ENCODE measurements at places on chromosomes 6 and 20.

DNA sequence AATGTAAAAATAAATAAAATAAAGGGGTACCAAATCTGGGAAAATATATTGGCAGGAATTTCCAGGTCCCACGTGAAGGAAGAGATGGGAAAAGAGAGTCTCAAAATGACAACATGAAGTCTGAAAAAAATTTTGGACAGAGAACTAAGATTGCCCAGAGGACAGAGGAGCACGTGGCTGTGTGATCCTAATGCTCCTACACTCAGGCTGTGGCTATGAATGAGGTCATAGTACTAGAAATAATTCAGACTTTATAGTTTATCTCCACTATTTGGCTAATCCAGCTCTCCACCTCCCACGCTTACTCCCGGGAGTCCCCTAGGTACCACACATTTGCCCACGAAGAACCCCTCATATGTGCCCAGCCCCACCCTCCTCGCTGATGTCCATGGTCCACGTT lies 42.8 kb upstream of the STMND1 start:
- DNase-seq: no peak

GRCh38 chr20:62922451-62922921 lies 3.8 kb downstream of the DIDO1 start:
- no peak for DNase-seq

DNA sequence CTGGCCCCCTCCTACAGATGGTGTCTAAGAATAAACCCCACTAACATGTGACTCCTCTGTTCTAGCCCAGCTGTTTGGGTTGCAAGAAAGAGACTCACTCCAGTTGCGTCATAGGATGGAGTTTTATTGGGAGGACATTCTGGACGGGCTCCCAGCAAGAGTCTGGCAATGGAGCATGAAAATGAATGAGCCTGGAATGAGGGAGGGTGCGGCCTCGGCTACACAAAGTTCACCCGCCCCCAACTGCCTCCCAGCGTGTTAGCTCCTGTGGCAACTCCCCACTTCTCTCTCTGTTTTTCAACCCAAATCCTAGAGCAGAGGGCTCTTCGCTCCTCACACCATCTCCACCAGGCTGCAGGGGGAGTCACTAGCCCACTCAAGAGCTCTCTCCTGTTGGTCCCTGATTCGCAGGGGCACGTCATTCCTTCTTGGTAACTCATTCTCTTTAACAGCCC lies 5.1 kb upstream of the ADAM33 start:
- DNase-seq: peak; percentile 93

- no peak for DNase-seq
Measured at GRCh38 chr6:40986921-40987819, 51.9 kb downstream of the UNC5CL start.

GRCh38 chr6:45488889-45489288 lies 111.2 kb upstream of the SUPT3H start:
- DNase-seq: no peak

DNA sequence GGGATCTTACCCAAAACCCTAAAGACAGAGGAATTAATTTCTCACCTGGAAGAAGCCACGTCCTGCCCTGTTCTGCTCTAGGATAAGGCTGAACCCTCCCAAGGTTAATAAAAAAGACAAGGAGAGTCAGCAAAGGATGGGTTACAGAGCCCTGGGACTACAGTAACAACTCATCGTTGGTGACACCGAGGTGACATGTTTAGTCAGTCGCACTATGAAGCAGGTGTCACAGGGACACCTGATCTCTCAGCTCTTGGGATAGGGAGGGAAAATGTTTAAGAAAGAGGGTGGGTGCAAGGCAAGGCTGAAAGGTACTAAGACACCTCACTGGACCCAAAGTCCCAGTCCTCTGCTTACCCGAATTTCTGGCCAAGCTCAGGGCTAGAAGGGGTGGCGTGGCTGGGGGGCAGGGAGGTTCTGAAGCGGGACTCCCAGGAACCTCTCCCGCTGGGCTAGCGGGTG lies 562 bp downstream of the MOCS1 start:
- no peak for DNase-seq

GRCh38 chr6:152089992-152090391 lies 282.5 kb downstream of the ESR1 start:
- DNase-seq: peak; percentile 65

DNA sequence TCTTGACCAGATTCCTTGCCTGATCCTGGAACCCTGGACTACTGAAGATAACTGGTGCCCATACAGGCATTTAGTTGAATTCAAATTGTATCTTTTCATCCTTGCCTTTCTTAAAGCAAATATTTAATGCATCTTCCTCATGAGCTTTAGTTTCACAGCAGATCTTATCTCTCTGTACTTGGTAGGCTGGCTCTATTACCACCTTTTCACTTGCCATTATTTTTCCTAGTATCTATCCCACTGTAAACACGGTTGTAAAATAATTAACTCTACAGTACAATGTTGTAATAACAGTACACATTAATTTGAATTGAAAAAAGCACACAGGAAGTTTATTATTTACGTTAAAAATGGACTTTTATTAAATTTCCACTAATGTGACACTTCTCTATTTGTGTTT lies 1286.9 kb downstream of the GRIK2 start:
- DNase-seq: no peak

GRCh38 chr20:9705722-9706476 lies 133.0 kb downstream of the PAK5 start:
- DNase-seq: no peak

Data from cardiac fibroblast (primary cell).